ENCODE measurements at places on chromosomes 3 and 15. TPM values are rescaled to one million over a fixed set of nuclear protein-coding genes. Genes with fewer than 3 reads are reported as not detected.
A peak's percentile ranks its signal among the peaks of the same experiment; 100 is the strongest.

DNA sequence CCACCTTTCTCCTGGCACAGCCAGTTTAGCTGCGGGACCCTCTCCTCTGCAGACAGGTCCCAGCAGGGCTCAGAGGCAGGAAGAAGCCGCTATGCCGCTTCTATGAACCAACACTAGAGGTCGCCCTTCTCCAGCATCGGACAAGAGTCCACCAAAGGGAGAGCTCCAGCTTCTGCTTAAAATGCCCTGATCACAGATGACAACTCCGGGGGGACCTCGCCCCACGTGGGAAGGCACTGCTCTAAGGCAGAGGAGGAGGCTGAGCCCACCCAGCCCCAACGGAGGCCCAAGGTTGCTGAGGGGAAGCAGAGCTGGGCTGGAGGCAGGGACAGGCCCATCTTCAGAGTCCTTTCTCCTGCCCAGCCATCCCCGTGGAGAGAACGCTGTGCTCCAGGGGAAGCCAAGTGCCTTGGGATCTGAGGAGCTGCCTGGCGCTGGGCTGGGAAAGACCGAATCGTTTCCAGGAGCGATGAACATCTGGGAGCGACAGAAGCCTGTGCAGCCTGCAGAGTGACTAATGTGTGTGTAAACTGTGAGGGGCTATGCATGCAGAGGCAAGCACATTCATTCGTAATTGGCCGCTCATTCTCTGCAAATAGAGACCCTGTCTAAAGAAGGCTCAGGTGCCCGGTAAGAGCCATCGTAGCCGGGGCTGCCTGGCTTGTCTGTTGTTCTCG lies 43.5 kb upstream of the BDH1 start:
- peak; percentile 93 for DNase-seq

GRCh38 chr3:130712718-130713423 lies 33.8 kb downstream of the PIK3R4 start:
- no peak for DNase-seq

DNA sequence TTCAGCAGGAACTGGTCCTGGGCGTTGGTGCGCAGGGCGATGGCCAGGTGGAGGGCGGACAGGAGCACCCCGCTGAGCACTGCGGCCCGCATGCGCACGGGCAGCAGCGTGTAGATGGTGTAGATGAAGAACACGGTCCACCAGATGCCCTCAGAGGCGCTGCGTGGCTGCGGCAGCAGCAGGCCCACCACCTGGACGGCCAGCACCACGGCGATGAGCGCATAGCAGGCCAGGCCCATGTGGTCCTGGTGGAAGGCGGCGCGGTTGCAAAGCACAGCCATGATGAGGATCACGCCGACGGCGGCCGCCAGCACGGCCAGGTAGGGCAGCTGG lies 1.5 kb downstream of the ADCY5 start:
- DNase-seq, result no peak

GRCh38 chr3:149720918-149721317 lies 31.4 kb downstream of the COMMD2 start:
- DNase-seq, result no peak

GRCh38 chr3:127158614-127159229 lies 34.2 kb upstream of the PRR23E start:
- DNase-seq, result no peak

- DNase-seq, result no peak
These were observed 160.0 kb downstream of the NAALADL2 start for GRCh38 chr3:175018946-175019727.

GRCh38 chr3:21718161-21718765 lies 32.7 kb downstream of the ZNF385D start:
- DNase-seq, result no peak

DNA sequence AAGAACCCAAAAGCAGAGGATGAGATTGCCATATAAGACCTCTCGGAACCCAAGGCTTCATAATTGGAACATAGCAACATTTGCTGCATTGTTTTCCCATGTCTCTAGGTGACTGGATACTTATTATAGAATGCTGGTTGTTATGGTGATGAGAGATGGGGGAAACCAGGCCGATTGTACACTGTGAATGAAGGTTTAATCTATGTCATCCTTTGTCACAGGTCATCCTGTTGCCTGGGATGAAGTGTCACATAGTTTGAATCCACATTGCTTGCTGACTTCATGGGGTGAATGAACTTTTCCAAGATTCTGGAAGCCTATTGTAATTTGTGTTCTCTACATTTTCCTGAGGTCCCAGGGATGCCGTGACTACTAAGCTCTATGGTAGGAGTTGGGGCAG lies 41.8 kb downstream of the CLEC3B start:
- DNase-seq, result no peak

DNA sequence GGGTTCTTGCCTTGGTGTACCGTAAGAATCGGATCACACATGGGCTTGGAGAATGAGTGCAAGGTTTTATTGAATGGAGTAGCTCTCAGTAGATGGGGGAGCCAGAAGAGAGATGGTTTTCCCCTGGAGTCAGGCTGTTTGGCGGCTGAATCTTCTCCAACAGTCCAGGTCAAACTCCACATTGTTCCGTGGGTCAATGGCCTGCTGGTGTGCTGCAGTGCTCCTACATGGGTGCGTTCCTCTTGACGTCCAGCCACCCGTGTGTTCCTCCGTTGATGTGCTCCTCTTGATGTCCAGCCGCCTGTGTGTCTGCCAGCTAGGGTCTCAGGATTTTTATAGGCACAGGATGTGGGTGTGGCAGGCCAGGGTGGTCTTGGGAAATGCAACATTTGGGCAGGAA lies 69.3 kb upstream of the AGBL1 start:
- no peak for DNase-seq

DNA sequence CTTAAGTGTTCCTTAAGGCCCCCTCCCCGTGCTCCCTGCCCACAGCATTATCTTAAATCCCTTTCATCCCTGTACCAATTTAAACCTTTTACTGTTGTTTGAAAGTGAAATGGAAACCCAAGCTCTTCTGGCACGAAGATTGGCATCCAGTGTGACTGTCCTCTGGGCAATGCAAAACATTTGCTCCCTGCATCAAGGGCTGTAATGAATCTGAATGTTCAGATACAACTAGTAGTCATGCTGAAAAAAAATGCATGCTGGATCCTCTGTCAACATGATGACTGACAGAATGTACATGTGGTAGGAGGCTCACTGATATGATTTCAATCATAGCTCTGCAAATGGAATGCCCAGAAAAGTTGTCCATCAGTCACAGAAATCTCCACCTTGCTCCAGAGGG lies 8.1 kb upstream of the CDIN1 start:
- DNase-seq, result no peak

DNA sequence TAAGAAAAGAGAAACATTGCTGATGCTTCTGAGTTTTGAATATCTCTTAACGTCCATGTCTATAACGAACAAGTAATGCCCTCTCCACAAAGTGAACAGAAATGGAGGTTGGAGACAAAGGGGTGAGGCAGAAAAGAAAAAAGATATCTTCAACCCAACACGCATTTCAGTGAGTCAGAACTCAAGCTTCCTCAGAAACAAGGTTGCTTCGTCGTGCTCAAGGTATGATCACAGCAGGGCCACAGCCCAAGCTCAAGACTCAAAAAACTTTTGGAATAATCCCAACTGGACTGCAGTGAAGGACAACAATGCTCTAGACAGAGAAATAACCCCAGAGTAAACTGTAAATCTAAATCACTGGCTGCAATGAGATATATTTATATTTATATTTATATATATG lies 18.9 kb downstream of the WNT5A start:
- DNase-seq, result no peak

DNA sequence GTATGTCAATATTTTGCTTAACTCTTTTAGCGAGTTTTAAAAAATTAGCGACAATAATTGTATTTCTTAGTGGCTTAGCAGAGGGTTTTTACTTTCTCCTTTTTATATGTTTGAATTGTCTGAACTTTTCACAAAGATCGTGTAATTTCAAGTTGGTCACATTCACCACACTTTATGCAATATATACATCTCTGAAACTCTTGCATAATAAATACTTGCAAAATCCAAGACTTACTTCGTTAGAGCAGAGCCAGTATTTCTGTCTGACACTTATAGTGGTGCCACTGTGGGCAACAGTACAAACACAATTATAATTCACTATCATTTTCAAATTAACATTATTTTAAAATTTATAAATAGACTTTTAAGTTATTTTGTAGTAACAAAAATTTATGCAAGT lies 62.0 kb downstream of the SUCNR1 start:
- no peak for DNase-seq

- no peak for DNase-seq
These were observed 33.6 kb downstream of the TRIM42 start for GRCh38 chr3:140711390-140712035.

DNA sequence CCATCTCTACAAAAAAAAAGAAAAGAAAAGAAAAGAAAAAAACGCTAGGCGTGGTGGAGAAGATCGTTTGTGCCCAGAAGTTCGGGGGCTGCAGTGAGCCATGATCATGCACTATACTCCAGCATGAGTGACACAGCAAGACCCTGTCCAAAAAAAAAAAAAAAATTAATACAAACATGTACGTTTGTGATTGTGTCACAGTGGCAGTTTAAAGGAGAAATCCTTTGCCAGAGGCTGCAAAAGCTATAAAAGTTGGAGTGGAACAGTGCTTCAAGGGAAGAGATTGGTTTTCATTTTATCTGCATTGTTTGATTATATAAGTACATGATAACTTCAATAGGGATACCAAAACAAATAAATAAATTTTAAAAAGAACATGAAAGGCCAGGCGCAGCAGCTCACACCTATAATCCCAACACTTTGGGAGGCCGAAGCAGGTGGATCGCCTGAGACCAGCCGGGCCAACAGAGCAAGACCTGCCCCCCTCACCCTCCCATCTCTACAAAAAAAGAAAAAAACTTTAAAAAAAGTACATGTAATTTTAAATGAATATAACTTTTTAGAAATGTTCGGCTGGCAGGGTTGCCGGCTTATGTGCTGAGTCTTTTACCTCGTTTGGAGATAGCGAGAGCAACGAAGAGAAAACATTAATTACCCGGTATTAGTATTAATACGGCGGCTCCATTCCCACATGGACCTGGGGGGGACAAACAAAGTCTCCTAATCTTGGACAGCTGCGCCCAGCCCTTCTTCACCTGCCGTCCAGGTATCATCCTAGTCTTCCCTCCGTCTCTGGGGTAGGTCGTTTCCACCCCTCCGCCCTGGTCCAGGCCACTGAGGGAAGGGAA lies 573 bp upstream of the DIS3L start:
- DNase-seq, result no peak

DNA sequence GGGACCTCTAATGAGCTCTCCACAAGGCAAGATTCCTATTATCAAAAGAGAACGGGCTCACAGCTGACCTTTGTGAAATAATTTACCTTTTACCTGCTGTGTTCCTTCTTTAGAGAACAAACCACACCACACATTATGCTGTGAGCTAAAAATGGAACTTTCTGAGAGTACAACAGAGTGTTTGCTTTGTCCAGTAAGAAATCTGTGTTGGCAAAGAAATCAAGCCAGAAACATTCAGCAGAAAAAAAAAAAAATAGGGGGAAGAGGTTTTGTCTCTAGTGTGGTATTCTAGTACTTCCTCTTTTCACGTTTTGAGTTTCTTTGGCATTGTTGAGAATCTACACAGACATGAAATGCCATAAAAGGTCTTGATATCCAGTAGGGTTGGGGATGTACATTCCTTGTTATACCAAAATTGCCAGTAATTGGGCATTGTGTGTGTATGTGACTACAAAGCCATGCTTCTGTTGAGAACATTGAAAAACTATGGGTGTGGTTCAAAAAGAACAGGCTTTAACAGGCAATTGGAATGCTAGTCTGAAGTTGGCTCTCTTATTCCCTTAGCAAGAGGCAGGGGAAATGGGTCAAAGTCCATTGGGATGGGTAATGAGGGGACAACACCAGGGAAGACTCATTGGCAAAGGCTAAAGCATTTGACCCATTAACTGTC lies 273.5 kb downstream of the NEK10 start:
- DNase-seq, result no peak

- DNase-seq, result no peak
These were observed 75.0 kb downstream of the PEX5L start for GRCh38 chr3:179961703-179962078.

GRCh38 chr3:73604451-73604850 lies 20.3 kb downstream of the PDZRN3 start:
- DNase-seq, result no peak

- DNase-seq, result no peak
These were observed 69.9 kb downstream of the COL8A1 start for GRCh38 chr3:99708207-99708745.

GRCh38 chr3:71786217-71786549 lies 1.2 kb upstream of the PROK2 start:
- no peak for DNase-seq

- DNase-seq, result no peak
These were observed 410.3 kb upstream of the TPRG1 start for GRCh38 chr3:188761439-188761838.

DNA sequence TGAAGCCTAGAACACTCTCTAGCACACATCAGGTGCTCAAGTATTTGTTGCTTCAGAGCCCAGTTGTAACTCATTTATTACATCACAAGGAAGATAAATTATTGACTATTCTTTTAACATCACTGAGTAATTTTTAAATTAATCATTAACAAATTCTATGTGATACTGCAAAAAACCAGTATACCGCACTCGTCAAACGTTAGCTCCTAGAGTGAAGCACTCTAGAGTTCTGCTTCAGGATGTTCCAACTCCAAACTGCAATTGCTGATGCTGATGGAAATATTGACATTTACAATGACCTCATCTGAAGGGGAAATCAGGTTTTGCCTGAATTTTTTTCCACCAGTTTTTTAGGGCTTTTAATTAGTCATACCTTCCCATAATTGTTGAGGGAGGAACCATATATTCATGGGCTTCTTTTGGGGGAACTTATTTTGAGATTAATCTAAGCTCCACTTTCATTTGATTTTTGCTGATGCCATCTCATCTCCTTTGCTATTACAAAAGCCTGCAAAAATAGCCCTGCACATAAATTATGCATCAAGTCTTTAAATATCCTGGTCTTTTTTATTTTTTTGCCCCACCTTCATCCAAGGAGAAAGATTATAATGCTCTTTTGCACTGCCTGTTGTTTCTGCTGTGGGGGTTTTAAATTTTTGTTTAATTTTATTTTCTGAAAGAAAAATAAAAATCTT lies 123.0 kb upstream of the STAC start:
- DNase-seq, result no peak

Gene ROBO1
- 48.7 TPM for total RNA-seq

Gene STOML1
- 23.6 TPM for total RNA-seq

Gene CCDC13
- not detected for total RNA-seq

Gene RCN2
- total RNA-seq, result 21.4 TPM

Gene RTP3
- total RNA-seq, result not detected

Gene YEATS2
- total RNA-seq, result 17.5 TPM

Gene EPHA6
- 0.23 TPM for total RNA-seq

Gene PLA2G4E
- total RNA-seq, result 52.9 TPM

Gene CEMIP
- 9.7 TPM for total RNA-seq
